Placental epithelial cell (primary cell): ENCODE measurements at places on chromosomes 6 and 20. TPM values are rescaled to one million over a fixed set of nuclear protein-coding genes. Genes with fewer than 3 reads are reported as not detected.

The C20orf96 gene
- total RNA-seq = 0.98 and 2.4 TPM in 2 replicates

The LY6G6C gene
- 0.39 and 3.5 TPM in 2 replicates for total RNA-seq

The ESF1 gene
- total RNA-seq = 3.4 and 7.1 TPM in 2 replicates

The PSORS1C2 gene
- not detected in 2 replicates for total RNA-seq

The GRM4 gene
- total RNA-seq = 0.22 and 0.79 TPM in 2 replicates

The NKAPL gene
- total RNA-seq = 2.7 and 3.5 TPM in 2 replicates

The EDN1 gene
- total RNA-seq = 45.1 and 91.0 TPM in 2 replicates

The CLIC5 gene
- total RNA-seq = 1.2 and 1.5 TPM in 2 replicates

The PROKR2 gene
- not detected in 2 replicates for total RNA-seq

The SH3BGRL2 gene
- total RNA-seq = 11.4 and 22.1 TPM in 2 replicates

The CLPSL2 gene
- total RNA-seq = not detected in 2 replicates

The C20orf144 gene
- total RNA-seq = 0.33 and 0.39 TPM in 2 replicates

The WFDC12 gene
- not detected in 2 replicates for total RNA-seq

The TJAP1 gene
- total RNA-seq = 19.0 and 19.6 TPM in 2 replicates

The PDE7B gene
- under 0.01 and 0.22 TPM in 2 replicates for total RNA-seq

The PRRT1 gene
- total RNA-seq = 0.11 and 0.79 TPM in 2 replicates

The CCM2L gene
- total RNA-seq = not detected in 2 replicates

The LST1 gene
- total RNA-seq = not detected in 2 replicates

The PRDM1 gene
- total RNA-seq = 0.79 and 0.98 TPM in 2 replicates

The CDH26 gene
- 0.79 and 1.4 TPM in 2 replicates for total RNA-seq

The SCAND1 gene
- total RNA-seq = 66.3 and 72.2 TPM in 2 replicates

The DDX43 gene
- 1.6 and 2.7 TPM in 2 replicates for total RNA-seq

The ADGRB3 gene
- total RNA-seq = 0.39 and 0.43 TPM in 2 replicates

The TUBB2B gene
- 0.39 and 9.7 TPM in 2 replicates for total RNA-seq

The PTGIS gene
- total RNA-seq = 0.11 and 0.39 TPM in 2 replicates

The AVP gene
- not detected in 2 replicates for total RNA-seq

The DLK2 gene
- 6.8 and 11.0 TPM in 2 replicates for total RNA-seq

The TRIM10 gene
- total RNA-seq = not detected in 2 replicates

The SCRT2 gene
- total RNA-seq = not detected in 2 replicates

The CLPSL1 gene
- not detected in 2 replicates for total RNA-seq

The HMGN4 gene
- 45.1 and 55.2 TPM in 2 replicates for total RNA-seq

The ADGRG6 gene
- 107 and 120 TPM in 2 replicates for total RNA-seq

The PTK6 gene
- under 0.01 and 0.22 TPM in 2 replicates for total RNA-seq

The FNDC1 gene
- 3.0 and 29.4 TPM in 2 replicates for total RNA-seq

The RIMS4 gene
- under 0.01 TPM in 1 of 2 replicates, not detected in the other for total RNA-seq

The C6orf15 gene
- 1.2 and 1.3 TPM in 2 replicates for total RNA-seq

The CCDC170 gene
- total RNA-seq = not detected in 2 replicates

The ADGRF4 gene
- 5.1 and 24.8 TPM in 2 replicates for total RNA-seq

The PTCRA gene
- not detected in 2 replicates for total RNA-seq

The NCR2 gene
- not detected in 2 replicates for total RNA-seq

The PACRG gene
- total RNA-seq = 0.22 and 0.79 TPM in 2 replicates

The LTB gene
- total RNA-seq = not detected in 2 replicates

The DUSP15 gene
- not detected in 2 replicates for total RNA-seq

The SLC17A1 gene
- not detected in 2 replicates for total RNA-seq

The TPBG gene
- 34.2 and 55.4 TPM in 2 replicates for total RNA-seq

The RAET1L gene
- total RNA-seq = 0.22 TPM in 1 of 2 replicates, not detected in the other

The GGTLC1 gene
- total RNA-seq = not detected in 2 replicates

The CCN5 gene
- total RNA-seq = 0.54 and 2.4 TPM in 2 replicates

The KHDC1 gene
- 4.3 and 5.5 TPM in 2 replicates for total RNA-seq

The LRRC73 gene
- total RNA-seq = 0.54 and 2.0 TPM in 2 replicates

The MEI4 gene
- total RNA-seq = 0.22 TPM in 1 of 2 replicates, not detected in the other

The KIF6 gene
- total RNA-seq = 0.11 and 0.39 TPM in 2 replicates

The HLA-DOA gene
- total RNA-seq = not detected in 2 replicates

The CCN6 gene
- total RNA-seq = not detected in 2 replicates

The CST4 gene
- total RNA-seq = not detected in 2 replicates
